ENCODE measurements at places on chromosomes 5 and 9. TPM values are rescaled to one million over a fixed set of nuclear protein-coding genes. Genes with fewer than 3 reads are reported as not detected.

DNA sequence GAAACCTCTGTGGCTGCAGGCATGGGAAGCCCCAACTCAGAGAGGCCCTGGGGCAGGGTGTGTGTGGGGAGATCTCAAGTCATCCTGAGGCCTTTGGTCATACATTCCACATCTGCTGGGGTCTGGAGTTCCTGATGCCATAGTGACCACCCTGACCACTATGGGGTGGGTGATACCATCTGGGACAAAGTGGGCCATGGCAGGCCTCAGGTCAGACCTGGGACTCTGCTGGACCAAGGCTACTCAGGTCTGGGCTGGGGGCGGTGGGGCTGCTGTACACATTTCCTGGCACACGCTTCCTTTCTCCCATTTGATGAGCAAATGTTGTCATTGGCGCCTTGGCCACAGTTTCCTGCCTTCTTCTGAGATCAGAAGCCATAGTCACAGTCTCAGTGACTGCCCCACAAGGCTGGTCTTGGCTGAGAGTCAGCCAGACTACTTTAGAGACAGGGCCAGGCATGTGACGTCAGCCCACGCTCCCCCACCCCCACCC lies 15.1 kb upstream of the ACSL6 start:
- no peak for DNase-seq

DNA sequence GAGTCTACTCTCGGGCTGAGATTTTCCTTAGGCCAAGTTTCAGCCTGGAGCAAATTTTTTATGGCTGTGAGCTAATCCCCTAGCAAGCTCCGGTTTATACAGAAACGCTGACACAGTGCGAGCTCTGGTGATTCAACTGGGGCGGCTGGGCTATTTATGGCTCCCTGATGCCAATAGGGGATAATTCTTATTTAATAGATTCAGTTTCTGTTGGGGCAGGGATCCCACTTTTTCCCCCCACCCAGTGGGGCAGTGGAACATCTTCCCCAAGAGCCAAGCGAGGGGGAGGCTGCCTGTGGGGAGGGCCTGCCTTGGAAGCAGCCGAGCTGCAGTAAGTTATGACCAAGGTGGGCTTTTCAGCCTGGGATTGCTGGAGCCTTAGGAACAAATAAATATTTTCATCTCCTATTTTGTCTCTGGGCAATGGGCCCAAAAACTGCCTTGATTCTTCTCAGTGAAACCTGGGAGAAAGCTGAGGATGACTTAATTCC lies 129.1 kb downstream of the MACROH2A1 start:
- DNase-seq: peak; percentile 40

- peak; percentile 26 for DNase-seq
These were observed 46.7 kb downstream of the GARNL3 start for GRCh38 chr9:127311239-127311741.

Gene TPPP
- 0.18 TPM for total RNA-seq

Data from HT1080 (cell line).